Right lung (tissue), 10 donors: ENCODE measurements at places on chromosomes 16 and 17.
A peak's percentile ranks its signal among the peaks of the same experiment; 100 is the strongest.

- DNase-seq, result no peak
Measured at GRCh38 chr17:74393346-74393942, 26.1 kb downstream of the GPR142 start.

GRCh38 chr17:77372444-77373298 lies 231.9 kb downstream of the SEC14L1 start:
- DNase-seq, result peak; percentile 94

- no peak for DNase-seq
Measured at GRCh38 chr16:9578459-9578858, 487.0 kb downstream of the HAPSTR1 start.

- no peak for DNase-seq
Measured at GRCh38 chr16:70470141-70470926, 15.9 kb downstream of the FCSK start.

- no peak for DNase-seq
Measured at GRCh38 chr17:48494335-48494734, 36.5 kb downstream of the HOXB1 start.

DNA sequence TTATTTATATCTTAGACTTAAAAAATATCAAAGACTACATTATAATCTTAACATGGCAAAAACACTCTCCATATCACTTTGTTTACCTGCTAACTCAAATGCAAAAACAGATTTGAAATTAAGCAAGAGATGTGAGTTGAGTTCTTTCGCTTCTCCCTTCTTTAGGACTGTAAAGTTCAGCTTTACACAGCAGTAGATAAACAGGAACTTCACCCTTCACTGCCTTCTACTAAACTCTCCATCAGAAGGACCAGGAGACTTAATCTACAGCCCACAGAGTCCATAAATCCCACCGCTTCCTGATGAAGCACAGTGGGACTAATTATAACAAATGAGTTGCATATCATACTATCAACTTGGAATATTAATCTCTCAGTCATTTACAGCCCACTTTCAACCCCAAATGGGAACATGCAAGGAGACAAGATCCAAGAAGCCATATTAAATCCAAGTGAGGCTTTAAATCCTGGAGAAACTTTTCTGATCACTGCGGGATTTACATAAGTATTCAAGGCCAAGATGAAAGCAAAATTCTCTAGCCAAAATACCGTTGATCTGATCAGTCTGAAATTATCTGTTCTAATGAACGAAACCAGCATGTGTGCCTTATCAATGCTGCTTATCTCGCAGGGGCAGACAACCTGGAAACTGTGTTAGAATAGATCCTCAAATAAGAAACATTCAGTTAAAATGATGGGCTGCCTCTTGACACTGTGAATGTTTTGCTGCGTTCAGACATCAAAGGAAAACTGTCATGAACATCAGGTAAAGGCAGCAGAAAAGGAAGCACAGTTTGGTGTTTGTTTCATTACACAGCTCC lies 1.6 kb downstream of the AMFR start:
- DNase-seq, result no peak

GRCh38 chr16:87493608-87494280 lies 920 bp upstream of the ZCCHC14 start:
- no peak for DNase-seq

- no peak for DNase-seq
Measured at GRCh38 chr17:77487677-77488530, 347.1 kb downstream of the SEC14L1 start.
